ENCODE measurements at places on chromosomes 6 and 20.

- peak; percentile 79 for DNase-seq
These were observed 44.7 kb upstream of the LRRC1 start for GRCh38 chr6:53750052-53750650.

DNA sequence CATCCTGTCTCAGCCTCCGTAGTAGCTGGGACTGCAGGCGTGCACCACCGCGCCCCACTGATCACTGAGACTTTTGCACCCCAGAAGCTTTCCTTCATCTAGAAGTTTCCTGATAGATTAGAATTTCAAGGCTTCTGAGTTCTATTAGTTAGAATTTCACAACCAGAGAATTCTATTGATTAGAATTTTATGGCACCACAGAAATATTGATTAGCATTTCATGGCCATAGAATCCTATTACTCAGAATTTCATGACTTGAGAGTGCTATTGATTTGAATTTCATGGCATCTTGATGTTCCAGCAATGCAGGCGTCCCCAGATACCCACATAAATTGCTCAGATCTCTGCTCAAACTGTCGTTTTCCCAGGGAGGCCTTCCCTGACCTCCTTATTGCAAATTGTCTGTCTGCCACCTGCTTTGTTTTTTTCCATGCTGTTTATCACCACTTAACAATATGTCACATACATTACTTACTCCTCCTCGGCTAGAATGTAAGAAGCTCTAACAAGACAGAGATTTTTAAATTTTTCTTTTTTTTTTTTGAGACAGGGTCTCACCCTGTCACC is 16.9 kb upstream of the CBFA2T2 start:
- peak; percentile 35 for DNase-seq

GRCh38 chr6:106908386-106908840 is 66.1 kb downstream of the CD24 start:
- peak; percentile 59 for DNase-seq

DNA sequence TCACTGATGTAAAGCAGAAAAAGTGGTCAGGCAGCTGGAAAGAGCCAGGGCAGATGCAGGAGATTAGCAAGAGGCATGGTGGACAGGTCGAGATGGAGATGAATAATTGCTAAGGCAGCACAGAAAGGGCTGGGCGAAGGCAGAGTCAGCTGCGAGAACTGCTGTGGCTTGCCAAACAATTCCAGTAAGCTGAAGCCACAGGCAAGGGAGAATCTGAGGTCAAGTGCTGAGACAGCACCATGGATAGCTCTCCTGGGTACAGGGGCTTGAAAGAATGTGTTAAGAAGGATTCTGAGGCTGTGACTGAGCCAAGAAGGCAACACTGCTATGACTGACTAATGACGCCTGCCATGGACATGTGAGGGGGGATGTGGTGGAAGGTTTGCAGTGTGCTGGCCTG is 220.8 kb upstream of the FOXA2 start:
- DNase-seq, result no peak

DNA sequence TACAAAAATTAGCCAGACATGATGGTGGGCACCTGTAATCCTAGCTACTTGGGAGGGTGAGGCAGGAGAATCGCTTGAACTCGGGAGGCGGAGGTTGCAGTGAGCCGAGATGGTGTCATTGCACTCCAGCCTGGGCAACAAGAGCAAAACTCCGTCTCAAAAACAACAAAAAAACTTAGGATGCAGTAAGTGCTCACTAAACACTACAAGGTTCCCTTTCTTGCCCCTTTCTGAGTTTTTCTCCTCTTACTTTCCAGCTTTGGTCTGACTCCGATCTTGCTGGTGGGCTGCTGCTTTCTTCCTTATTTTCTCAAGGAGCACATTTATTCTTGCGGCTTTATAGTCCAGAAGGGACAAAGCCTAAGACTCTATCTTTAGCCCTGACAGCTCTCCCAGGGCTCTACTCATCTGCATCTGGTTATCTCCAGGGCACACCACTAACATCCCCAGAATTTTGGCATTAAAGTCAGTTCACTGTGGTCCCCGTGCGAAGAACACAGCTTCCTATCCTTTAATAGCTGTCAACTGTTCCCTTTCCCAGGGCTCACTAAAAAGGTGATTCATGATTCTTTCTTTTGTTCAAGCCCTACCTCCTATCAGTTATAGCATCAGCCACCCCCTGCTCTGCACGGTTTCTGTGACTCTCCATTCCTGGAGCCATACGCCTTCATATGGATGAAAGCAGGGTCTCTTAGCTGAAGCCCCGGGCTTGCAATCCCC is 17.1 kb upstream of the RPN2 start:
- DNase-seq, result peak; percentile 43

GRCh38 chr20:23079016-23079351 is 7.1 kb downstream of the CD93 start:
- DNase-seq, result peak; percentile 100

DNA sequence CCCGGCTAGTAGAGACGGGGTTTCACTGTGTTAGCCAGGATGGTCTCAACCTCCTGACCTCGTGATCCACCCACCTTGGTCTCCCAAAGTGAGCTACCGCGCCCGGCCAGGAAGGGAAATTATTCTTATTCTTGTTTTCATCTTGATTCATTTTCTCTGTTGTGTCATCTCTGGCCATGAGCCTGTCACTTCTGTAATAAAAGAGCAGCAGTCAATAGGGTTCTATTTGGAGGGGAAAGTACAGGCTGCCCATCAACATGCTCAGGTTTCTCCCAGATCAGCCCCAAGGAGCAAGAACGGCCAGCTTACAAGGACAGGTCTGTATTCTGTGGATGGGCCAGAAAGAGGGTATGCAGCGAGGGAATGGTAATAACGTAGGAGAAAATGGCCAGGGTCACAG is 345.0 kb downstream of the PREX1 start:
- no peak for DNase-seq

DNA sequence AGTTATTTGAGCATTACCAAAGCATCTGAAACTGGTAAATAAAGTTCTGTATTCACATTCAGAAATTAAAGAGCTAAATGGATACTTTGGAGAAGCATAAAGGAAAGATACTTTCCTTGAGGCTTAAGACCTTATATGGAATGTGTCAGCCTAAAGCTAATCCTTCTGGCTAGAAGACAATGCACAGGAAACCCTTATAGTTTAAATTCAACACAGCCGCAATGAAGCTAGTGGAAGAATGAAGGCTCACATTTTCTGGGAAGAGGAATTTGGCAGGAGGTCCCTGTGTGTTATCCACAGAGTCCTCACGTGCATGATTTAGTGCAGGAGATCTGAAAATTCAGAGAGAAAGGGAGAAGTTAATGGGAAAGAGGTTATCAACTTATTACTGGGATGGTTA is 21.5 kb upstream of the CHD6 start:
- DNase-seq, result no peak

DNA sequence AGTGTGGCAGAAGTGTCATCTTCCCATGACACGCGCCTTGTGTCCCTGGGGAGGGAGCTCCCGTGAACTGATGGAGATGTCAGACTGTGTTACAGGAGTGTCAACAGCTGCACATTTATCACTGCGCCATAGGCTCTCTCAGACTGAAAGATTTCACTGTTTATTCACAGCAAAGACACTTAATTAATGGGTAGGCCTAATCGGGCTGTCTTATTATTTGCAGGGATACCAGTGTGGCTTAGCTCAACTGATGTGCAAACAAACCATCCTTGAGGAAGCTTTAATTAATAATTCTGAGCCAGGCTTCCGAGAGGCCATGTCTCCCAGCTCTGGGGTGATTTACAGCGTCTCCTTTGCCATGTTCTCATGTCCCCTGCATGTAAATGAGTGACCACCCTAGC is 771.0 kb downstream of the QKI start:
- DNase-seq, result peak; percentile 94

- peak; percentile 53 for DNase-seq
These were observed 1.1 kb upstream of the GRM4 start for GRCh38 chr6:34146801-34147592.

DNA sequence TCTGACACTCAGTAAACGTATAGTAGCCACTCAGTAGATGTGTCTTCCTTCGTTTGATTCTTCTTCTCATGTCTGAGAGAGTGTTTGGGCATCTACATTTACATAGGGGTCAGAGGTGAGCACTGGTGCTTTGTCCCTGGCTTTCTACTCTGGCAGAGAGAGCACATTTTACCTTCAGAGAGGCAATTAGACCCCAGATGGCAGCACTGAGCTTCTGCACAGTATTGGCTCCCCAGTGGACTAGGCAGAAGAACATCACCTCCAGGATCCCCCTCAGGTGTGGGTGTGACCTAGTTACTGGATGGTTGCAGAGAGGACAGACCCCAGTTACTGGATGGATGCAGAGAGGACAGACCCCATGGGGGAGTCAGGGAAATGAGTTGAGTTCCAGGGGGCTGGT is 327.2 kb downstream of the DHX35 start:
- no peak for DNase-seq

GRCh38 chr6:51818520-51819022 is 268.8 kb downstream of the PKHD1 start:
- DNase-seq, result peak; percentile 50

GRCh38 chr6:105601541-105602236 is 198.8 kb upstream of the PREP start:
- no peak for DNase-seq

- no peak for DNase-seq
These were observed 14.2 kb upstream of the EPHA7 start for GRCh38 chr6:93433592-93433991.

- no peak for DNase-seq
These were observed 8.4 kb upstream of the COL20A1 start for GRCh38 chr20:63284544-63284949.

DNA sequence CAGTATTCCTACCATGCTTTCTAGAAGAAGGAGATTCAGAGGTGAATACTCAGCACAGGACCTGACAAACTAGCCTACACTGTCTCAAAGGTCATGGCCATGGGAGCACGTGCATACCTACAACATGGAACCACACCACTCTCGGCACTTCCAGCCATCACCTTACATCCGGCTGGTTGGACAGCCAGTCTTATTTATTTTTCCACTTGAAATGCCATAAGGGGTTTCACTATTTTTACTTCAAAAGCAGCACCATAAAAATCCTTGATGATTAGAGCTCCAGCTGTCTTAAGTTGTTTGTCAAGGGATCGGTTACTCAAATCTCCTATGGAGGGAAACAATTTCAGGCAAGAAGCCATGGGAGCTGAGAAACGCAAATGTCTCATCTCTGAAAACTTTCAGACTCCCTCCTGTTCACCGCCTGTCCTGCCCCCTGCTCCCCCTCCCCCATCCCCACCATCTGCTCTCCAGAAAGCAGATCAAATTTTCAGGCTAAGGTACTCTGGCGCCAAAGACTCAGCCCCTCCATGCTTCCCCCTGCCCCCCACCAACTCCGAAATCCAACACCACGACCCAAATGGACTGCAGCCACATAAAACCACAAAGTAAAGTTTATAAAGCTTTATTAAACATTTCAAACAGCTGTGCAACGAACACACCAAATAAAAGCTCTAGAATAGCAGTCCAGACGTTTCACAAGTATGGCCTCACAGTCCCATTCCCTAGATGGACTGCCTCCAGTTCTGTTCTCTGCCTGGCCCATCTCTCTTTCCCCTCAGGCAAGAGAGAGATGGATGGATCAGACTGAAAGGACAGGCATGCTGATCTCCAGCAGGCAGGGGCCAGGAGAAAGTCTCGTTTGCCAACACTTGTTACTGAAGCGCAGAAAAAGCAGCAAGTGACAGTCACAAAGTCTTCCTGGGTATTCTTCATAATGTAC is 4.0 kb upstream of the NNAT start:
- peak; percentile 86 for DNase-seq

GRCh38 chr6:105270511-105270910 is 90.7 kb upstream of the POPDC3 start:
- DNase-seq, result peak; percentile 54

DNA sequence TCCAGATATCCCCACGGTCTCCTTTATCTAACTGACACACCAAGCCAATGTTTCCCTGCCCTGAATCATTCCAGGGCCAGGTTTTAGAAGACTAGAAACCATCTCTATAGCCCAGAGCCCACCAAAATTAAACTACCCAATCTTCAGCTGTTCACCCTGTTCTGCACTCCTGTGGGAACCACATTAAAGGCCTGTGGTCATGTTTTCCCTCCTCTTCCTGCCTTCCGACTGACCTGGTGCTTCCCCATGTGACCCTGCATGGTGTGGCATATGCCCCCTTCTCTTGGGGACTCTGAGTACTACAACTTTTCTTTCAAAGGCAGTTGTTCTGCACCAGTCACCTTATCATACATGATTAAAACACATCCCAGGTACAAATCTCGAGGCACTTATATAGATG is 155.0 kb downstream of the TMEM200A start:
- DNase-seq, result no peak

- peak; percentile 56 for DNase-seq
These were observed 300.9 kb downstream of the SLC35F1 start for GRCh38 chr6:118207947-118208346.

DNA sequence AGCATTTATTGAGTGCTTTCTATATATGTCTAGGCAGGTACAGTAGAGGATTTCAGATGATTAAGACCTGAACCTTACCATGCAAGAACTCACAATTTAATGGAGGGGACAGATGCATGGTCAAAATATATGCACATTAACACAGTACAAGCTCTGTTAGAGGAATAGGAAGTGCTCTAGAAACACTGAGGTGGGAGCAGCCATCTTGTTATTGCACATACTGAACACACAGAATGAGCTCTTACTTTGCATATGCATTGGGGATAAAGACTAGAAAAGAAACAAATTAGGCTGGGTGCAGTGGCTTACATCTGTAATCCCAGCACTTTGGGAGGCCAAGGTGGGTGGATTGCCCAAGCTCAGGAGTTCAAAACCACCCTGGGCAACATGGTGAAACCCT is 438.3 kb downstream of the UTRN start:
- DNase-seq, result no peak

DNA sequence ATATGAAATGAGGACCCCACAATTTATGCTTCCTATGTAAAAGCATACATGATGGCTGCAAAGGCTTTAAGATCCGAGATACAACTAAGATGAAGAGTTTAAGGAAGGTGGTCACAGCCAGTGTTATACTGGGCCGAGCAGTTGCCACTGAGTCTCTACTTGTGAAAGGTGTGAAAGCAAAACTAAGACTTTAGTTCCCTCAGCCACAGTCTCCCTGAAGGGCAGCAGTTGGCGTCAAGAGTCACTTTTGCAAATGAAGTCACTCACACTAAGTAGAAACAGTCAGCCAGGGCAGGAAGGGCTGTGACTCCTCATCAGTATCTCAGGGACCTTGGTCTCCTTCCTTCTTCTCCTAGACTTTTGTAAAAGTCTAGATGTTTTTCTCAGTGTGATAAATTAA is 191.6 kb upstream of the MCHR2 start:
- DNase-seq, result no peak

GRCh38 chr20:7057611-7058010 is 290.1 kb downstream of the BMP2 start:
- no peak for DNase-seq

- peak; percentile 91 for DNase-seq
These were observed 97.4 kb downstream of the OR2B2 start for GRCh38 chr6:27814665-27815424.

All from NCI-H69 (cell line).